ENCODE measurements at places on chromosomes 2 and 18. TPM values are rescaled to one million over a fixed set of nuclear protein-coding genes. Genes with fewer than 3 reads are reported as not detected.

Gene UGP2
- 131 TPM for polyA plus RNA-seq

Gene KCNG2
- polyA plus RNA-seq = not detected

Gene CRYGD
- not detected for polyA plus RNA-seq

Gene CCL20
- 0.63 TPM for polyA plus RNA-seq

Gene CROCC2
- polyA plus RNA-seq = not detected

Gene NEDD4L
- polyA plus RNA-seq = 1.4 TPM

Gene FLACC1
- polyA plus RNA-seq = 0.97 TPM

Gene ADCYAP1
- polyA plus RNA-seq = not detected

Gene IL18RAP
- 14.2 TPM for polyA plus RNA-seq

Gene GALR1
- not detected for polyA plus RNA-seq

Gene CMPK2
- 10.9 TPM for polyA plus RNA-seq

Gene LONRF2
- not detected for polyA plus RNA-seq

Gene ATL2
- 23.4 TPM for polyA plus RNA-seq

Gene VSNL1
- not detected for polyA plus RNA-seq

Gene MATN3
- polyA plus RNA-seq = not detected

Gene PDE11A
- not detected for polyA plus RNA-seq

Gene FHOD3
- polyA plus RNA-seq = not detected

Gene SLC66A3
- 70.5 TPM for polyA plus RNA-seq

Gene SERPINB12
- not detected for polyA plus RNA-seq

Gene DNAJC27
- polyA plus RNA-seq = 2.8 TPM

Gene QPCT
- 0.26 TPM for polyA plus RNA-seq

Gene DOK6
- 0.13 TPM for polyA plus RNA-seq

Gene CCBE1
- not detected for polyA plus RNA-seq

All from CD8-positive, alpha-beta memory T cell (primary cell).